NCI-H1092 (cell line): ENCODE measurements at places on chromosomes 1 and 21.

DNA sequence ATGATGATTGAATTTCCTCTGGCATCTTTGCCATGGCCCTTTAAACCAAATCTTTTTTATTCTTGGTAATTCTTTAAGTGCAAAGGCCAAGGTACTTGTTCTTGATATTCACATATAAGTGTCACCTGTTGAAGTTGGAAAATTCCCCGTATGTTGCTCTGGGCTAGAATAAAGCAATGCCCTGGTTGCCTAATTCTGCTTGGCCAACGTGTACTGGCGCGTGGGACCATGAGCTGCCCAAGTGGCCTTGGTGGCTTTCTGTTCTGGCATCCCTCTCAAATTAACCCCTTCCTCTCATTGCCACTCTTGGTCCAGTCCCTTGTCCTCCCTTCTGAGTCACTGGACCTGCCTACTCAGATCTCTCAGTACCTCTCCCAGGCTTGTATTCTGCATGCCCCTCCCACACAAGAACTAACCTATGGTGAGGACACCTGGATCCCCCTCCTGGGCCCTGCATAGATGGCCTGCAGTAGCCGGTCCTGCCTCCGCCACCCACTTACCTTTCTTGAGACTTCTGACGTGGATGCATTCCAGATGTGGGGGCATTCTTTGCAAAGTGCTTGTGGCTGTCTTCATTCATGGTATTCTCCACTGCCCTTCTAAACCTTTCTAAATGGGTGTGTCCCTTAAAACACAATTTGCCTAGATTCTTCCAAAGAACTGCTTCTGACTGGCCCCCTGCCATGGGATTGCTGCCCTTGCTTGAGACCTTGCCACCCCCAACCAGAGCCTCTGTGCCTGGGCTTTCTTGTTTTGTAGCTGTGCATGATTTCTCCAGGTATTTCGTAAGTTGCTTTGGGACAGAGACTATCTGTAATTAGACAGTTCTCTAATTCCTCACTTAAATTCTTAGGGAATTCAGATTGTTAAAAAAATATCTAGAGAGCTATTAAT lies 152.4 kb downstream of the GALNT2 start:
- DNase-seq: no peak

DNA sequence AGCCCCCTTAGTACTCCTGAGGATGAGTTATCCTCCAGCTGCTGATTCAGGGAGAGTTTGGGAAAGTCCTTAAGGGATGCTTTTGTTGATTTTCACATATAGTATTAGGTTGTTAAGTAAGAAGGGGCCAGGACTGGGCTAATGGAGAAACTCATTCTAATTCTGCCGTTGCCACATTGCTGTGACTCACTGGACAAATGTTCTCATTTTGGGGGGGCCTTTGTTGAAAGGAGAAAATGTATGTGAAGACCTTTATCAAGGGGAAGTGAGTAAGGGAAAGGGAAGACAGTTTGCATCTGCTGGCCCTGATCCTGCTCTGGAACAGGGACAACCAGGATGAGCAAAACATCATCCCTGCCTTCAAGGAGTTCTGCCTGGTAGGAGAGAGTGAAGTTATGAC lies 123.2 kb upstream of the FGGY start:
- no peak for DNase-seq

- peak; percentile 81 for DNase-seq
Observed at GRCh38 chr21:39022863-39023693, 160.2 kb downstream of the PSMG1 start.

GRCh38 chr21:41175080-41175479 lies 7.1 kb downstream of the BACE2 start:
- DNase-seq: no peak

- no peak for DNase-seq
Observed at GRCh38 chr21:41861987-41862386, 17.2 kb downstream of the PRDM15 start.

DNA sequence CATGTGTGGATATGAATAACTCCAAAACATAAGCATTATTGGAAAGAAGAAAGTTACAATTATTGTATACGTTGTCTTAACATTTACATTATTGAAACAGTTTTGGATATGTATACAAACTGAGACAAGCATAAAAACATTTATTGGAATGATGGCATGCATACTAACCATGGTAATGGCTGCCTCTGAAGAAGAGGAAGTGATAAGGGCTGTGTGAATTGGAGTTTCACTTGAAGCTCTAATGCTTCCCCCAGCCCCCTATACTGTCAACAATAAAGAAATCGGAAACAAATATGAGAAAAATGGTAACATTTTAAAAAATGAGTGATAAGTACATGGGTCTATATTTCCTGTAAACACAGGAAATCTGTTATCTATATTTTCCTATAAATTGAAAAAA lies 367.7 kb upstream of the DPYD start:
- DNase-seq: no peak

DNA sequence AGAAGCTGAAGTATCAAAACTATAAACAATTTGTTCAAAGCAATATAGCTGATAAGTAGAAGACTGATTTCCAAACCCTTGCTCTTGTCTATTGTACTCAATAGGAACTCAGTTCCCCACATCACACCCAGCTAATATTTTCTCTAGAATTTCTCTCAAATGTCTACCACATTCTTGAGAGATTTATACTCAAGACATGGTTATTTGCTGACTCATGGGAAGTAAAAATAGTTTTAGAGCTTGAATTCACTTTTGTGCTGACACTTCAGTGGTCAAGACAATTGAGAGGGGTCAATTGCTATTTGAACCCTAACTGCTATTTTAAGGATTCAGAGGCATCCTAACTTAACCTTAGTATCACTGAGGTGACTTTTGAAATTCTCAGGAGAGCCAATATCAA lies 99.0 kb downstream of the TNNI3K start:
- no peak for DNase-seq

DNA sequence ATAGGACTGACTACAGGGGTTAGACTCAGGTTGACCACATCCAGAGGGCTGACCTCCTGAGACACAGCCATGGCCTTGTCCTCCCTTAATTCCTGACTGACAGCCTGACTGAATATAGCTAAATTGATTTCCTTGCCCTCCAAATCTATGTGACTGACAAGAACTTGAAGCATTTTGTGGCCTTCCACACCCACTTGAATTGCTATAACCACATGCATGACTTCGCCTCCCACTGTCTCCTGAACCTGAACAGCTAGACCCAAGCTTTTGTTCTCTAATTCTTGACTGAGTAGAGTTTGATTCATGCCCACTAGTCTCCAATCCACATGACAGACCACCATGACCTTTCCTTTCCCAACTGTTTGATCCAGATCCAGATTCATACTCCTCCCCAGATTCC lies 3.1 kb downstream of the FLG2 start:
- no peak for DNase-seq

GRCh38 chr1:114219172-114219868 lies 65.7 kb upstream of the SYT6 start:
- DNase-seq: no peak

GRCh38 chr1:243246916-243247315 lies 8.2 kb downstream of the CEP170 start:
- no peak for DNase-seq

DNA sequence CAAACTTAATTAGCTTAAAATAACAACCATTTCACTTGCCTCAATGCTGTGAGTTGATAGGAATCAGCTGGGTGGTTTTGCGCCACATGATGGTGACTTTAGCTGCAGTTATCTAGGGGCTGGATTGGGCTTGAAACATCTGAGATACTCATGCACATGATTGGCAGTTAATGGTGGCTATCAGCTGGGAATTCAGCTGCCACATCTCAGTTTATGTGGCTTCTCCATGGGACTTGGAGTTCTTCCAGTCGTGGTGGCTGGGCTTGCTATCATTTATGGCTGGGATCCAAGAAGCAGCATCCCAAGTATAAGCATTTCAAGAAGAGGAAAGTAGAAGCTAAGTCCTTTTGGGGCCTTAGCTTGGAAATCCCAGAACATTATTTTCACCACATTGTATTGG lies 36.4 kb downstream of the PDC start:
- DNase-seq: no peak

- DNase-seq: no peak
Observed at GRCh38 chr1:94321662-94322061, 84.3 kb upstream of the ARHGAP29 start.

- peak; percentile 9 for DNase-seq
Observed at GRCh38 chr1:53134961-53135734, 7.3 kb downstream of the SLC1A7 start.

DNA sequence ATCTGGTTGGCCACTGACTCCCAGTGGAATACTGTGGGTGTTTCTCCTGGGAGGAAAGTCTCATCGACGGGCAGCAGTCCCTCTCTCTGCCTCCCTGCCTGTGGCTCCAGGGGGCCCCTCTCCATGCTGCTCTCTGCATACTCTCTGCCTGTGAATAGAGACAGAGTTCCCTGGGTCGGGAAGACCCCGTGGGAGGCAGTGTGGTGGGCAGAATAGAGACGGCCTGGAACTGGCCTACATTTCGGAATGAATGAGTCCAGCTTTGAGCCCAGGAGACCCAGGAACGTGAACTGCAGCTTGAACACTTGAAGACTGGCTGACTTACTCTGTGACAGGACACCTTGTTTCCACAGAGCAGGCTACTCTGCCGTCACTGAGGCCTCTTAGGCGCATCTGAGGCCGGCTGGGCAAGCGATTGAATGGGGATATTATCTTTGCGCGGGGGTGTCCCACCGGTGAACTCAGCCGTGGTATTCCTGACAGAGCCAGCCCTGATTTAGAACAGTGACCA lies 64.0 kb downstream of the KIF21B start:
- DNase-seq: no peak

GRCh38 chr1:109750241-109750882 lies 9.5 kb upstream of the GSTM3 start:
- no peak for DNase-seq

DNA sequence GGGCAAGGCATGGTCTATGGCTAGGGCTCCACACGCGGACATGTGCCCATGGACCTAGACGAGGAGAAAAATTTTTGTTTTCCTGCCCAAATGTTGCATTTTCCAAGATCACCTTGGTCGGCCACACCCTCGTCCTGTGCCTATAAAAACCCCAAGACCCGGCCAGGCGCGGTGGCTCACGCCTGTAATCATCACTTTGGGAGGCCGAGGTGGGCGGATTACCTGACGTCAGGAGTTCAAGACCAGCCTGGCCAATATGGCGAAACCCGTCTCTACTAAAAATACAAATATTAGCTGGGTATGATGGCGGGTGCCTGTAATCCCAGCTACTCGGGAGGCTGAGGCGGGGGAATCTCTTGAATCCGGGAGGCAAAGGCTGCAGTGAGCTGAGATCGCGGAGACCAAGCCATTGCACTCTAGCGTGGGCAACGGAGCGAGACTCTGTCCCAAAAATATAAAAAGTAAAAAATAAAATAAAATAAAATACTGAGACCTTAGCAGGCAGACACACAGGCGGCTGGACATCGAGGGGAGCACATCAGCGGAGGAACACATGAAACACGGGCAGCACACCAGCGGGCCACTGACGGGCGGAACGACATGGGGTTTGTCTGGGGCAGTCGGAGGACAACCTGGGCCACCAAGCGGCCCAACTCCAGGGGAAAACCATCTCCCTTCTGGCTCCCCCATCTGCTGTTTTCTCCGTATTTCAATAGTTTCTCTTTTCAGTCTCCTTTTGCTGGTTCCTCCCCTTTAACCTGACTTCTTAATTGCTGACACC lies 60.7 kb upstream of the TBX15 start:
- DNase-seq: no peak

DNA sequence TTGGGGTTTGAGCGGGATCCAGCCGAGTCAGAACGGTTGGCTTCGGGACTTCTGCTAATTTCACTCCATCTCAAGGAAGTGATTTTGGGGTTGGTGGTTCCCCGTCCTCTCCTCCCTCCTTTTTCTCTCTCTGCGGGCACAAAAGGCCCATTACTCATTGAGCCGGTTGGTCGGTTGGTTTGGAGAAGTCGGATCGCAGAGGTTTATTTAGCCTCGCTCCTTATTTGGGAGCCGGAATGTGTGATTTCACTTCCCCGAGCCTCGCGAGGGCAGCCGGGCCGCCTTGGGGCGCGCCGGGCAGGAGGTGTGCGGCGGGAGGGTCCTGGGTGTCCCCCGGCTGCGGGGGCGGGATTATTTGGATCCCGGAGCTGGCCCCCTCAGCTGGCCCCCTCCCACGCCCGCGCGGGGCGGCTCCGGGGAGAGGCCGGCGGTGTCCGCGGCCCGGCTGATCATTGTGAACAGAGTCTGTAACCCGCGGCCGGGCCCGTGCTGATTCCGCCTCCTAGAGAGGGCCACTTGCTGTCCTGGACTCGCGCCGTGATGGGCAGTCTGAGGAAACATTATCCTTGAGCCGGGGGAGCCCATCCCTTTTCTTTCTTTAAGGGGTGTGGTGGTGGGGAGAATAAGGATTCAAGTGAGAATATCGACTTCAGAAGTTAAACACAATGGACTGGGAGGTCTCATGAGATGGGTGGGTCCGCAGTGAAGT lies 1.2 kb downstream of the MAPKAPK2 start:
- DNase-seq: peak; percentile 35

DNA sequence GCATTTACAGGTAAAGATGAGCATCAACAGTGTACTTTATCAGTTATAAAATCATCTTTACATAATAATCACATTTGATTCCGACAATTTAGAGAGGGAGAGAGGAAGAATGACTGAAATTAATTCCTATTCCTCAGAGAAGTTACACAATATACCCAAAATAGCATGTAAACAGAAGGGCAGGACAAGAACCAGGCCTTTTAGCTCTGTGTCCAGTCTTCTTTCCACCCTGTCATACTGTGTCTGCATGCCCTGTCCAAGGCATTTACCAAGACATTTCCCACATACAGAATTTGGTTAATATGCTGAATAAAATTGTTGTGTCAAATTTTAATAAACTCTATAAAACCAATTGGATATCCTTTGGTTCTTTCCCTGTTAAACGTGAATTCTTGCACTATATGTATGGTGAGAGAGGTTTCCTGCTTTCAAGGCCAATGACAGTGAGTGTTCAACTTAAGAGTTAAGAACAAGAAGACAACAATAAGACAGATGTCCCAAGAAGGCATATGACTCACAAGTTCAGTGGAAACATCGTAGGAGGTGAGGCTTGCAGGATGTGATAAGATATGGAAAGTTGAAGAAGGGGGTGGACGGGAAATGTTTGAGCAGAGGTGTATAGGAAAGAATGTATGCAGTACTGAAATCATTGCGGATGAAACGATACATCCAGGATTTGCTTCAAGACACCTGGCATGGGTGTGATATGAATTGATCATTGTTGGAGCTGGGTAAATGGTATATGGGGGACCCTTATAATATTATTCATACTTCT lies 20.8 kb downstream of the LRRC8B start:
- DNase-seq: no peak

DNA sequence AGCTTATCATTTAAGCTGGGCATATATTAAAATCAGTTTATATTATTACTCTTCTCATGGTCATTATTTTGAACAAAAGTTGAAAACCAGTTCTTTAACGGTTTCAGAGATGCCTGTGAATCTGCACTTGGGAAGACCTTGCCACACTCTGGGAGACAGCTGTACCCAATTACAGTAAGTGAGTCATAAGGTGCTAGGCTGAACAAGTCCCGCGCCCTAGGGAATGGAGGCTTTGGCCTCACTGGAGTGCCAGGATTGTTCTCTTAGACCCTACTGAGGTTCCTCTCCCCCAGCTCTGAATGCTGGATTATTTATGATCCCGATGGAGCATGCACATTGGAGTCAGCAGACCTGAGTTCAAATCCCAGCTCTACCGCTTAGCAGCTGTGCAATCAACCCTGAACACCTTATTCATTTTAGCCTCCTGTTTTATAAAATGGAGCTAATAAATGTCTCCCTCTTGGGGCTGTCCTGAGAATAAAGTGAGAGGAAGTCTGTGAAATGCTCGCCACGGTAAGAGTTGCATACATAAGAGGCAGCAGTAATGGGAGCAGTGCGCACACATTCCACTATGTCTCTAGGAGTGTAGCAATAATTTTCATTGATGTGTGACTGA lies 266.2 kb downstream of the FOXD2 start:
- no peak for DNase-seq
